ENCODE measurements at places on chromosomes 2 and 18.

GRCh38 chr2:111108745-111109271, 11.9 kb upstream of the BCL2L11 start:
- DNase-seq: no peak

GRCh38 chr2:181656450-181657291, at the start of gene CERKL:
Gene CERKL, minus strand, starts transcription at chr2:181657105. Its CDS starts 99 bp downstream, at chr2:181657006.
- DNase-seq: no peak

- DNase-seq: no peak
These were observed at the start of gene CAVIN2 for GRCh38 chr2:191846515-191847476. Gene CAVIN2, minus strand, starts transcription at chr2:191847088. Its CDS starts 163 bp downstream, at chr2:191846925.

DNA sequence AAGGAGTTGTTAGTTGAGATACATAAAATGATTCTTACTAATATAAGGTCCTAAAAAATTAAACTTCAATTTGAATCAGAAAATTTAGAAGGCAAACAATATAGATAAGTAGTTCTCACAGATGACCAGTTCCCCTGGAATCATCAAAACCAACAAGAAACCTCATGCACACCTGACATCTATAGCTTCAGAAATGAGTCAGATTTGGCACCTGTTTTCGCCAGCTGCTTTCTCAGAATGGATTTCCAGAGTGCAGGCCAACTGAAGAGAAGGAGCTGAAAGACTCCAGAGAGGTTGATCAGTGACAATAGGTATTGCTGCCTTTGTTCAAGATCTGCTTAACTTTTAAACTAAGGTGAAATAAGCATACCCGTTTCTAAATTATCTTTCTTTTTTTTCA, 192.4 kb downstream of the RDH14 start:
- DNase-seq: no peak

- DNase-seq: no peak
These were observed 221.0 kb downstream of the ZNF407 start for GRCh38 chr18:74818516-74819175.

DNA sequence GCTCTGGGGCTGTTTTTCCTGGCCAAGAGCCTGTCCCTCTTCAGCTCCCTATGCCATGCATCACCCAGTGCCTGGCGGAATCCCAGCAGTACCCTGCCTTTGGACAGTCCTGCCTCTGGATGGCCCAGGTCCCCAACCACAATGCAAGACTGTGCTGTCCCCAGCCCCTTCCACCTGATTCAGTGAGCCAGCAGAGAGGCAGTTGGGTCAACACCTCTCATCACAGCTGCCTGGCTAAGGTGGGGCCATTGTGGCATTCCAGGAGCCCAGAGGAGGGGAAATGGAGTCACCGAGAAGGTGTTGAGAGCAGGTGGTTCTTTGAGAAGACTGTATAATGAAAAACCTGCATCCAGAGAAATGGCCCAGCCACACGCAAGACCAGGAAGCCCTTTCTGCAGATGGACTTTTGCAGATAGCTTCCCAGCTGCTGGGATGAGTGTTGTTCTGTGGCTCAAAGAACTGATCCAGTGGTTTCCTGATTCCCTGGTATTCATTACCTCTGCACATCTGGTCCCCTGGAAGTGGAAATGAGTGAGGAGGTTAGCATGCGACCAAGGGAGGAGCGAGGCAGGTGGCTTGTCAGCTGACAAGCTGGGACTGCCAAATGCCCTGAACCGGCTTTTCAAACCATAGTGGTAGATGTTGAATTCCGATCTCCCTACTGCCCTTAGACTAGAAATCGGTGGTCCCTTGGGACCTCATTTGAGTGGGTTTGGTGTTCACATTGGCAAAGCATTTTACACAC, 1.7 kb upstream of the ASPRV1 start:
- no peak for DNase-seq

- DNase-seq: no peak
These were observed 157.4 kb downstream of the AFF3 start for GRCh38 chr2:99984799-99985515.

DNA sequence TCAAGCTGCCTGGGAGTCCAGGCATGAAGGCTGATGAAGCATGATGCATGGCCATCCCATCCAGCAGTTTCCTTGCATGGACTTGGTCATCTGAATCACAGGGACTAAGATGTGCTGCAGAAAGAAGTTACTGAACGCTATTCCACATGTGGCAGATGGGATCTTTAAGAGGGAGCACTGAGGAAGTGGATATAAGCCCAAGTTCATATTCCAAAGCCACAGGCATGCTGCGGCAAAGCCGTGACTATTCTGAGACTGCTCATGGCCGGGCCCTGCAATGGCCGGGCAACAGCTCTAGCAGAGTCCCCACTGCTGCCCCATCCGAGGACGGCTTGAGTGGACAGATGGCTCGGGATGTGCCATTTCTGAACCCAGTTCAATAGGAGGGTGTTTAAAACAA, 61.5 kb downstream of the STPG4 start:
- no peak for DNase-seq

DNA sequence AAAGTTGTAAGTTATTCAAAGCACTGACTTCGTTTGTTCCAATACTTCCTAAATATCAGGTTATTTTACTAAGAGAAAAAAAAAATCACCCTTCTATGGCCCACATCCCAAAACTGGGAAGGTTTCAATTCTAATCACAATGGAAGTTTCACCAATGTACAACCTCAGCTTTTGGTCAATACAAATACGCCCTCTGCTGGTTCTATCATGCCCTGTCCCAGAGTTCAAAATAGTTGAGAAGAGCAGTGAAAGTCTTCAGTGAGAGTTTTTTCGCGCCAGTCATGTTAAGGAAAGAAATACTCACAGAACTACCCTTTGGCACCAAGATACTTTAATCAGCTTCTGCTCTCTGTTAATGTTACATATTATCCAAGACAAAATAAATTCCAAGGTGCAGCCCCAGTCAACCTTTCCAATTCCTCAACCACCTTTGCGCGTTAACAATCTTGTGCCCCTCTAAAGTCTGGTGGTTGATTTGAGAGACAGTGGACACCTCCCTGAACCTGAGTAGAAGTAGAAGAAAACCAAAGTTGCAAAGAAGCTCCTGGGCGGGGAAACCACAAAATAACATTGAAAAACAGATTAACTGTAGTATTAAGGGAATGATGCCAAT, 59.9 kb downstream of the SUMO1 start:
- DNase-seq: peak; percentile 73

GRCh38 chr2:119567292-119567691, 23.0 kb downstream of the CFAP221 start:
- no peak for DNase-seq

DNA sequence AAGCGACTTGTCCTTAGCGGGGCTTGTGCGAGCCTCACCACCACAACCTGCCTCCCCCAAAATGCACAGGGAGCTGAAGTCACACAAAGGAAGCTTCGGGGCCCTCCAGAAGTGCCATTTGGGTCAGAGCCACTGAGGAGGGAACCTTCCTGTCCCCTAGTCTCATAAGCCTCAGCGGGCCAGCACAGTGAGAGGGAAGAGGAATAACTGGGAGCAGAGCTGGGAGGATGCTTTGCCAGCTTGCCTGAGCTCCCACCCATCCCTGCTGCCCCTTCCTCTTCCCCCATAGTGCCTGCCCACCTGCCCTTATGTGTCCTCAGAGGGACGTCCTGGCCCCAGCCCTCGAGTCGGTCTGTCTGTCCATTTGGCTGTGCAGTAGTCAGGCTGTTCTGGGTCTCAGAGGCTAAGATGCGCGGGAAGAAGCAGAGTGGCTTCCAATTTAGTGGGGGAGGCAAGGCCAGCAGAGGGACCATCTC, 51.8 kb upstream of the GPR17 start:
- no peak for DNase-seq

DNA sequence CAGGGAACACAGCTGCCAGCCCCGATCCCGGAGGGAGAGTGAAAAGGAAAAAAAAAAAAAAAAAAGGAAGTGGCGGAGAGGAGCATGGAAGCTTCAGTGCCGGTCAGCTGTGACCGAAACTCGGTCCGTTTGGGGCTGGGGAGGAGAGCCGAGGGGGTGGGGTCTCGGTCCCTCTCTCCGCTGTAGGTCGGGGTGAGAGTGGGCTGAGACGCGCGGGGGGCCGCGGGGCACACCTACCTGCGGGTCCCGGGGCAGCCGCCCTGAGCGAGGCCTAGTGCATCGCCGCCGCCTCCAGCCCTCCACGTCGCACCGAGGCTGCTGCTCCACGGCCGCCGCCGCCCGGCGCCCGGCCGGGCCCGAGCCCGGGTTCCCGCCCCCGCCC, 536 bp downstream of the VPS54 start:
- DNase-seq: no peak

DNA sequence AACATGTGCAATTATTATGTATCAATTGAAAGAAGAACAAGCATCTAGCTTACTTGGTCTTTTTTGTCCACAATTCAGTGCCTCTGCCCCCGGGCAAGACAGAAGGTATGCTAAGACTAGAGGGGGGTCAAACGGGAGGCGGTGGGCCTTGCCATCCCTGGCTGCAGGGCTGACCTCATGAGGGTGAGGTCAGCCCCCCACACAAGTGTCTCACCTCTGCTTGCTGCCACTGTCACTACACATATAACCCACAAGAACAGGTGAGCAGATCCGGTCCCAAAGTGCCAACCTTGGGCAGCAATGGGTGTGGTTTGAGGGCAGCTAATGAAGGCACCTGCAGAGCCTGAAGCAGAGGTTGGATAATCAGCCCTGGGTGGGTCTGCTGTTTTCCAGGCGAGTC, 71.5 kb downstream of the EDAR start:
- DNase-seq: no peak

DNA sequence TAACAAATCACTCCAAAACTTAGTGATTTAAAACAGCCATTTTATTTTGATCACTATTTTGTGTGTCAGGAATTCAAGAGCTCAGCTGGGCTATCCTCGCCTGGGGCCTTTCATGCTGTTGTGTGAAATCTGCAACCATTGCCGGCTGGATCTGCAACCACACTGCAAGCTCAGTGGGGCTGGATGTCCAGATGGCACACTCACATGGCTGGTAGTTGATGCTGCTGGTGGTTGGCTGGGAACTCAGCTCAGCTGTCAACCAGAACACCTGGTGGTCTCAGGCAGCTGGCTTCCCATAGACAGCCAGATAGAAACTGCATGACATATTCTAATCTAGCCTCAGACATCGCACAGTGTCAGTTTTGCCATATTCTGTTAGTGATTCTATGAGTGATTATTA, 30.6 kb upstream of the AP1S3 start:
- DNase-seq: no peak

GRCh38 chr18:48573632-48574283, 34.9 kb downstream of the CTIF start:
- DNase-seq: no peak

GRCh38 chr2:206452750-206453149, 9.4 kb downstream of the ADAM23 start:
- DNase-seq: no peak

GRCh38 chr2:240374085-240374907, 61.2 kb upstream of the GPC1 start:
- no peak for DNase-seq

DNA sequence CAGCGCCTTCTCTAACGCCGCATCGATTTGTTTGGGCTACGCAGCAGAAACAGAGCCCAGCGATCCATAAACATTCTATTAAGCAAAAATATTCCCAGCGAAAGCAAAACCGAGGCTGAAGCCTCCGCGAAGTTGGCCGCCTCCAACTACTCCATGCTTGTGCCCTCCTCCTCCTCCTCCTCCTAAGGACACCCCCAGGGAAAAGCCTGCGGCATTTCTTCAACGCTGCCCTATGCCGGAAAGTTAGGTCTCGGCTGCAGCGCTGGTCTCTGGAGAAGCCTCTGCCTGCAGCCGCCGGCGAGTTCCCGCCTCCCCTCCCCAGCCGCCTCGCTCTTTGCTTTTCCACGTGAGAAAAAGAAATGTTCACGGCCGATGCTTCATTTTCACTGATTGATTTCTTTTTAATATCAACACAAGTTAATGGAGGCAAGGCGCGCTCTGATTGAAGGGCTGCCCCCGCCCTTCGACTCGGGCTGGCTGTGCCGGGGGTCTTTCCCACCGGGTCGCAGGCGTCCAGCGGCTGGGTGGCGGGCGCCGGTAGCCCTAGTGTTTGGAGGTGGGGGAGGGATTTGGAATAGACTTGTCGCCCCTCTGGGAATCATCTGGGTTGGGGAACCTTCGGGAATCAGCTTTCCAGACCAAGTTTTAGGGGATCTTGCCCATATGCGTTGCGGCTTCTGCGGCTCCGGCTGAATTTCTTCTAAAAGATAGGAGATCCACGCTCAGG, 3.9 kb downstream of the NRP2 start:
- DNase-seq: no peak

DNA sequence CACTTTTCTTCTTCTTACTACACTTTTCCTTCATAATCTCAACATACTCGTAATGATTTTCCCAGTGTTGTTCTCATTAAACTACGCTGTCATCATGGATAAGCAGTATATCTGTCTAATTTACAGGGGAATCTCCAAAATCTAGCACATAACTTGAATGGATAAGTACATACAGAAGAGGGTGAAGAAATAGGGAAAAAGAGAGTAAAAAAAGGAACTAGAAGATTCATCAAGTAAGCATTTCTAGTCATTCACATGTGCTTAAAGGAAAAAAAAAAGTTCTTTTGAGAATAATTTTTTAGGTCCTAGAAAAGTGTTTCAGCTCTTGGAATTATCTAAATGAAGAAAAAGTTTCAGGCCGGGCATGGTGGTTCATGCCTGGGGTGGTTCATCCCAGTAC, 51.6 kb downstream of the SRBD1 start:
- DNase-seq: no peak

GRCh38 chr2:168584911-168585310, 128.8 kb downstream of the CERS6 start:
- DNase-seq: no peak

GRCh38 chr2:101706819-101707177, 9.3 kb downstream of the MAP4K4 start:
- DNase-seq: no peak

DNA sequence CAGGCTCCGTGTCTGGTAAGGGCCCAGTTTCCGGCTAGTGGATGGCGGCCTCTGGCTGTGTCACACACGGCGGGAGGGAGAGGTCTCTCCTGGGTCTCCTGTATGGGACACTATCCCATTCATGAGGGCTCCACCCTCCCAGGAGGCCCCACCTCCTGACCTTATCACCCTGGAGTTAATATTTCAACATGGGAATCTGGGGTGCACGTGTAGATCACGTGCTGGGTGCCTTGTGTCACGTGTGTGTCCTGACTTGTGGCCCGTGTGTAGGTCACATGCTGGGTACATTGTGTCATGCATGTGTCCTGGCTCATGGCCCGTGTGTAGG, 9.9 kb downstream of the NEU4 start:
- no peak for DNase-seq
